Kidney (tissue), 22 donors: ENCODE measurements at places on chromosomes 3 and 15.

DNA sequence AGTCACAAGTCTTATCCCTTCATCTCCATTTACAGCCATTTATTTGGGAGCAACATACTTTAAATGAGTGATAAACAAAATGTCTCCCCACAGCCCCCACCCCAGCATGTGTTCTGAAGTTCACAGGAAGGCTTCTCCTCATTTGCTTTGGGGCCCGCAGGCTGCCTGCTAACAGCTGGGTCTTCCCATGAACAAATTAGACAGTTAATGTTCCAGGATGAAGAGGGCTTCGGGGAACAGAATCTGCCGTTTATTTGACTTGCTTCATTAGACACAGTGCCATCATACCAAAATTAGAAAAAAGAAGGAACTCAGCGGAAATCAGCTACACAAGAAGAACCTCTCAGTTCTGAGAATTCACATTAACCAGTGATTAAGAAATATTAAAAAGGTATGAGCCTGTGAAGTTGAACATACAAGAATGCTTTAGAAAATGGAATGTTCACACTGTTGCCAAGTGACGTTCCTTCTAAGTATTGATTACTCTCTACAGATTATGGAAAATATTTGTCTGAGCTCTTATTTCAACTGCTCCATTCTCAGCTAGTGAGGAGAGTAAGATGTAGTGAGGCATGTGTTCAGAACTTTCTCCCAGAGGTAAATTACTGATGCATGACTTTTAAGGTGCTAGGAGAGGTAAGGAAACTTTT is 107.5 kb upstream of the THBS1 start:
- DNase-seq = no peak

GRCh38 chr15:90598031-90598577 is 68.4 kb downstream of the CRTC3 start:
- DNase-seq = peak; percentile 19

DNA sequence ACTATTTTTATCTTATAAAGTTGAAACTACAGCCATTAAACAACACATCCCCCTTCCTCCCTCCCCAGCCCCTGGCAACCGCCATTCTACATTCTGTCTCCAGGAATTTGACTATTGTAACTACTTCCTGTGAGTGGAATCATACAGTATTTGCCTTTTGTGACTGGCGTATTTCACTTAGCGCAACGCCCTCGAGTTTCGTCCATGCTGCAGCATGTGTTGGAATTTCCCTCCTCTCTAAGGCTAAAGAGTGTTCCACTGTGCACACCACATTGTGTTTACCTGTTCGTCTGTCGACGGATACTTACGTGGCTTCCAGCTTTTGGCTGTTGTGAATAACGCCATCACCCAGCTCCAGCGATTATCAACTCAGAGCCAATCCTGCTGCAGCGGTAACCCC is 52.0 kb upstream of the DLG1 start:
- DNase-seq = no peak

DNA sequence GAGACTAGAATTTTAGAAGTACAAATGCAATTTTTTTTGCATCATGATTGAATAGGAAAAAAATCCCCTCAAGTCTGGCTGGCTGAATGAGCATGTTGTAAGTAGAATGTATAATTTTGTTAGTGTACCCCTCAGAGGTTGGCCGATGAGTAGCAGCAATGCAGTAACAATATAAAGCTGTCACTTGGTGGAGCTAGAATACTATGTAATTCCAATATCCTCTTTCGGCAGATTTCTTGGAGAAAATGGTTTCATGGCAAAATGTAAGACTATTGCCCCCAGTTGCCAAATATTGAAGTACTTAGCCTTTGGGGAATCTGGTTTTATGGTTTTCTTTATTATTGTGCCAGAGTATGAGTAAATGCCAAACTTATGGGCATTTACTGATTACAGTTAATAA is 39.8 kb upstream of the SGO1 start:
- peak; percentile 47 for DNase-seq

GRCh38 chr3:52388348-52388821 is 56.5 kb downstream of the SEMA3G start:
- DNase-seq = no peak
